MCF 10A (cell line): ENCODE measurements at places on chromosomes 5 and 9. TPM values are rescaled to one million over a fixed set of nuclear protein-coding genes. Genes with fewer than 3 reads are reported as not detected.
A peak's percentile ranks its signal among the peaks of the same experiment; 100 is the strongest.

- DNase-seq, result no peak
Observed at GRCh38 chr5:134432174-134432573, 20.5 kb upstream of the CDKN2AIPNL start.

GRCh38 chr5:120936652-120937051, 472.6 kb downstream of the PRR16 start:
- DNase-seq, result no peak

- no peak for DNase-seq
Observed at GRCh38 chr5:8034852-8035251, 165.9 kb downstream of the MTRR start.

GRCh38 chr5:132253452-132254320, 3.8 kb upstream of the PDLIM4 start:
- no peak for DNase-seq

- no peak for DNase-seq
Observed at GRCh38 chr9:120692901-120693699, 21.2 kb downstream of the MEGF9 start.

DNA sequence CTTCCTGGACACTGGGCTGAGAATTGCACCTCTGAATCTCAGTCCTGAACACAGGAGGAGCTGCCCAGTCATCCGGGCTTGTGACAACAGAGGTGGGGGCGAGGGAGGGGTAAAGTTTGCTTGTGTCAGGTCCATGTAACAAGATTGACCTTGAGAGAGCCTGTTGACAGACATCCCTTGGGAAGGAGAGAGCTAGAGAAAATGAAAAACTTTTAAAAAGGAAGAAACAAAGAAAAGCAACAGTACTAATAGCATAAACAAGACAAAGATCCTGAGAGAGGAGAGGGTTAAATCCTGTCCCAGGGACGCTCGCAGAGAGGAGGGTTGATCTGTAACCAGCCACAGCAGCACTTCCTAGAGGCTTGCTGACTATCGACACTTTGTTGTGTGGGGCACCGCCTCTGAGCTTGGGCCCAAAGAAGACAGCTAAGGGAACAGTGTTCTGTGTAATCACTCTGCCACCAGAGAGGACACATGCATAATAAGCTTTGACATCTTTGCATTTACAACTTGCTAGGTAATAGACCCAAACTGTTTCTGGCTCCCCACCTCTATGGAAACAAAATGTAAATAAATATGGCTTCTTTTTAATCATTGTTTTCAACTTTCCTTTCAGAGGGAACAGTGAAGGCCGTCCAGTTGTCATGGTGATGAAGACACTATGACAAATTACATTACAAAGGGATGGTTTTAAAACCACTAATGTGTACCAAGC, 363.7 kb downstream of the CSNK1G3 start:
- no peak for DNase-seq

- DNase-seq, result no peak
Observed at GRCh38 chr9:121840838-121841760, 189.7 kb downstream of the DAB2IP start.

DNA sequence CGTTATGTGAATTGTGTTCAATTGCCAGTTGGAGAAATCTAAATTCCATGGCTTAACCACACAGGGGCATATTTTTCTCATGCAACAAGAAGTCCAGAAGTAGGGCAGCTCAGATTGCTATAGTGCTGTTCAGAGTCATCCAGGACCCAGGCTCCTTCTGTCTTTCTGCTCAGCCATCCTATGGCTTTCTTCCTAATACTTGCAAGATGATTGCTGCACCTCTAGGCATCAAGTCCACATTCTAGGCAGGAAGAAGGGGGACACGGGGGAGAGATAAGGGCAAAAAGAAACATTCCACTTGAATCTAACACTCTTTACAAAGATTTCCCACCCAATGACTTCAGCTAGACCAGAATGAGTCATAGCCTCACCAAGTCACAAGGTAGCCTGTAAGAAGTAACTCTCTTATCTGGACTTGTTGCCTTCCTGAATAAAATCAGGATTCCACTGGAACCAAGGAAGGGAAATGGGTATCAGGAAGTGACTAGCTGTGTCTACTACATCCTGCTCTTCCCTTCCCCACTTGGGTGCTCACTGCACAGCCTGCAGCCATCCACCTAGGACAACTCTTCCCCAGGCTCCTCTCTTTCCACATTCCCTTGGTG, 5.3 kb downstream of the ERAP2 start:
- DNase-seq, result peak; percentile 13

GRCh38 chr5:41842777-41843176, 27.4 kb downstream of the OXCT1 start:
- no peak for DNase-seq

DNA sequence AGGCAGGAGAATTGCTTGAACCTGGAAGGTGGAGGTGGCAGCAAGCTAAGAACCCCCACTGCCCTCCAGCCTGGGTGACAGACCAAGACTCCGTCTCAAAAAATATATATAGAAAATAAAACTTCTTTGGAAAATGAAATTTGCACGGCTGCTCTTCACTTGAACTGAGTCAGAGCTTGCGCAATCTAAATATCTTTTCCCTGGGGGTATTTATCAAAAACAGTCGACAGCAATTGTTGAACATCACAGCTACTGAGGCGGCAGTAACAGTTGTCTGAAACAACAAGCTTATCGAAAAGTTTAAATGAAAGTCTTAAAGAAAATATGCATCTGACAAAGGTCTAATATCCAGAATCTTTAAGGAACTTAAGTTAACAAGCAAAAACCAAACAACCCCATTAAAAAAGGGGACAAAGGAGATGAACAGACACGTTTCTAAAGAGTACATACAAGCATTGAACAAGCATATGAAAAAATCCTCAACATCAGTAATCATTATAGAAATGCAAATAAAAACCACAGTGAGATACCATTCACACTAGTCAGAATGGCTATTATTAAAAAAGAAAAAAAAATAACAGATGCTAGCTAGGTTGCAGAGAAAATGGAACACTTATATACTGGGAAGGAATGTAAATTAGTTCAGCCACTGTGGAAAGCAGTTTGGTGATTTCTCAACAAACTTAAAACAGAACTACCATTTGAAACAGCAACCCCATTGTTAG, 153.6 kb upstream of the CDH9 start:
- DNase-seq, result peak; percentile 49

DNA sequence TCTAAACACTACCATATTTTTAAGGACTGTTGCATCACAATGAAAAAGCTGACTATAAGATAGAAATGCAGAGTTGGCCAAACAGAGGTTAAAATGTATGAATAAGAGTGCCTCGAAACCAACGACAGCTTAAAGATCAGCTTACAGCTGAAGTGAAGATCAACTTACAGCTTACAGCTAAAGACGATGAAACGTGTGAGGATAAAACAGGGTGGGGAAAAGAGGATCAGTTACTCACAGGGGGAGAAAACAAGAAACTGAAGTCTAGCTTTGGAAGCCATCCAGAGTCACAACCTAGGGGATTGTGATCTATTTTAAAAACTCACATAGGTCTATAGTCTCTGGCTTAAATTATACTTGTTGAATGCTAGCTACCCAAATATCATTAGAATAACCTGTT, 220.0 kb downstream of the SNCAIP start:
- DNase-seq, result no peak

- DNase-seq, result no peak
Observed at GRCh38 chr9:91486699-91487497, 63.3 kb upstream of the NFIL3 start.

DNA sequence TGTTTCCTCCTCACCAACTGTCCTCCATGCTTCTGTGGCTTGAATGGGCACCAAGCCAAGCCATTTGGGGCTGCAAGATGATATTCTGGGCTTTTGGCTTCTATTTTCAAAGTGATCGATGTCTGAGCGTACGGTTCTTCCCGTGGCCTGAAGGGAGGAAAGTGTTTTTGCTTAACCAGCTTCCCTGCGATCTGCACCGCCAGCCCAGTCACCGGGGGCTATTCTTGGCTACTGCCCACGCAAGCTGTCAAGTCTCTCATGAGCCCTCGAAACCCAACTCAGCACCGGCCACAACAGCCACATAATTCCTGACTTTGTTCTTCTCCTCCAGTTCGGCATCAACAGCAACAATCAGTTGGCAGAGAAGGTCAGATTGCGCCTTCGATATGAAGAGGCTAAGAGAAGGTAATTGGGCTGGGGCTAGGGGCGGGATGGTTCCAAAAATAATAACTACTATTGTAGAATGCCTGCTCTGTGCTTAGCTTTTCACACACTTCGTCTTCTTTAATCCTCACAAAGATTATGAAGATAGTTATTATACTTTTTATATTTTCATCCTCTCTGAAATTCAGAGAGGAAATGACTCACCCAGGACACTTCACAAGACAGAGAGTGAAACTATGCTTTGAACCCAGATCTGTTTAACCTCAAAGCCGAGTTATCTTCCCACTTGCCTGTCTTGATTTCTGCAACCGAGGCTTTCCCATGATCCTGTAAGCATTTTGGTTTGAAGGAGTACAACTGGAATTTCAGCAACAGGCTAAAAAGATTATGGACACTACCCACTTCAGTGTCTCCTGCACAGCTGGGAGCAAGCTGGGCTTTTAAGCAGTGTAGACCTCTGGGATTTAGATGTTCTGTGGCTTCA, 76.4 kb upstream of the RARS1 start:
- DNase-seq, result peak; percentile 83

DNA sequence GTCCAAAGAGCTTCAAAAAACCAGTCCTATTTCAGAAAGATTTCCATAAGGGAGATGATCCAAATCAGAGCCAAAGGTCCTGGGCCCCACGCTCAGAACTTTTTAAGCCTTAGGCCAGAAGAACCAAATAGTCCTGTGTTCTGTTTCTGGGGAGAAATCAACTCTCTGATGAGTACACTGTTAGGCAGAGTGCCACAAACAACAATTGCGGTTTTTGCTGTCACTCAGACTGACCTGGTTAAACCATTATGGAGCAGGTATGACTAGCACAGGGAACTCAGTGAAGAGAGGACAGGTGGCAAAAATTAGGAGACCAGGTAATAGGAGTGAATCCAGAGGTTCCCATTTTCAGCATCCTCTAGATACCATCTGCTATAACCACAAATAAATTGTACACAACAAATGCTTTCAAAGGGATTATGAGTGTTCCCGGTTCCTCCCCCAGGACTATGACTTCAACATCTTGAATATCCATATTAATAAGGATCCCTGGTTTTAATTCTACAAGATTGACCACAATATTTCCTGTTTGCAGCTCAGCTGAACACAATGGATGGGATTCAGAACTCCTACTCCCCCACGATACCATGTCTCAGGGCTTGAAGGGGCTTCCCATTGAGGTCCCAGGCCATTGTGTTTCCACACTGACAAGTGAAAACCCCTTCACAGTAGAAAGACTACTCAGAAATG, 52.1 kb upstream of the FREM1 start:
- DNase-seq, result peak; percentile 79

Gene LCNL1
- total RNA-seq, result not detected in 2 replicates

Gene GLRA1
- not detected in 2 replicates for total RNA-seq

Gene TAF11L10
- not detected in 2 replicates for total RNA-seq

Gene CNTFR
- total RNA-seq, result not detected in 2 replicates

Gene GARIN3
- not detected in 2 replicates for total RNA-seq

Gene PCDHGA1
- 0.20 and 0.35 TPM in 2 replicates for total RNA-seq
